Thymus (tissue), 14 donors: ENCODE measurements at places on chromosomes 11 and 22.

GRCh38 chr11:3644817-3645235 is at the start of gene ART1:
Gene ART1 (plus strand): TSS chr11:3645128. CDS start chr11:3659214, 14,086 bp downstream.
- DNase-seq = no peak

DNA sequence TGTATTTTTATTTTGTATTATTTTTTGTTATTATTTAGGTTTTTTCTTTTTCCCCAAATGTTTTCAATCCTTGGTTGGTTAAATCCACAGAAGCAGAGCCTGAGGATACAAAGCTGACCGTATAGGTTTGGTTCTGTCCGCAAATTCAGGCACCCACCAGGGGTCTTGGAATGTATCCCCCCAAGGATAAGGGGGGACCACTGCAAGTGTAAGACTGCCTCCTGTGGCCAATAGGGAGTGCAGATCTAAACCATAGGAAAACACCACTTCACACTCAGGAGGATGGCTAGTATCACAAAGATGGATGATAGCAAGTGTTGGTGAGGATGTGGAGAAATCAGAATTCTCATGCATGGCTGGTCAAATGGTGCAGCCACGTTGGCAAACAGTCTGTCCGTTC is 20.0 kb downstream of the CPT1A start:
- no peak for DNase-seq

- no peak for DNase-seq
Observed at GRCh38 chr11:107384144-107384852, 73.3 kb downstream of the CWF19L2 start.

- DNase-seq = no peak
Observed at GRCh38 chr11:31419138-31419537, 49.5 kb downstream of the DNAJC24 start.

DNA sequence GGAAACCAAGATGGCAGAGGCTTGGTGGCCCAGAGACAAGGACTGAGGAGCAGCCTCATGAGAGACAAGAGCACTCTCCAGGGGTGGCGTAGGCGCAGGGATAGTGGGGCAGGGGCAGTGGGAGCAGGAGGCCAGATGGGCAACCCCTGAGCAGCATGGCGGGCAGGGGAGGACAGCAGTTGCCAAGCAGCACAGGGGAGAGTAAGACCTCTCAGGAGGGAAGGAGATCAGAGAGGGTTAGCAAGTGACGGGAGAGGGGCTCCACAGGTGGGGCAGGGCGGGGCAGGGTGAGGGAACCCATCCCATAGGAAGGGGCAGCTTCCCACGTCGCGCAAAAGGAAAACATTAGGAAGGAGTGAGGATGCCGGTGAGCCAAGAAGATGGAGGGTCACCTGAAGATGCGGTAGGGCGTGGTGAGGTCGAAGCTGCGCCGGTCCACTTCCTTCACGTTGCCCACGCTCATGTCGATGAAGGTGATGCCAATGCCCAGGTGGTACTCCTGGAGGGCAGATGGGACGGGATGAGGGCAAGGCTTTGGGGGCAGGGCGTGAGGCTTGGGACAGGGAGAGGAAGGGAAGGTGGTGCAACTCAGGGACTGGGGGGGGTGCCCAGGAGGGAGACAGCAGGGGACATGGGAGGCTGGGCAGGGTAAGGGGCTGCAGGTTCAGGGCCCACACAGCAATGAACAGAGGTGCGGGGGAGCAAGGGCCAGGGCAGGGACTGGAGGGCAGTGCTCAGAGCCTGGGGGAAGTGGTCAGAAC is 35.4 kb upstream of the PDE2A start:
- no peak for DNase-seq

GRCh38 chr11:26929806-26930517 is 64.0 kb upstream of the FIBIN start:
- no peak for DNase-seq

DNA sequence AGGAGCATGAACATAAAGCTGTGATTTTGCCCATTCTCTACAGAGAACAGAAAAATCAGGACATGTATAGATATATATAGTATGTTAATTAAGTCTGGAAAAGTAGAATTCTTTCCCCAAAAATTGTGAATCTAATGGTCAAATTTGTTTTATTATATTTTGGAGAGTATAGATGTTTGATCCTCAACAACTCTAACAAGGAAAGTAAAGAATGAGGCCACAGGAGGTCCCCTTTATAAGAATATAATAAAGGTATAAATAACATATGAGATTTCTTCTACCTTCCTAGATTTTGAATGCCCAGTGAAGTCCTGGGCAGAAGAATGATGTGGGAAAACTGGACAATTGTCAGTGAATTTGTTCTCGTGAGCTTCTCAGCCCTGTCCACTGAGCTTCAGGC is at the start of gene OR10A4:
Gene OR10A4 (plus strand): TSS at position 301 of the 400 bp plus-strand sequence. CDS start 23 bp downstream, at position 324.
- DNase-seq = no peak

DNA sequence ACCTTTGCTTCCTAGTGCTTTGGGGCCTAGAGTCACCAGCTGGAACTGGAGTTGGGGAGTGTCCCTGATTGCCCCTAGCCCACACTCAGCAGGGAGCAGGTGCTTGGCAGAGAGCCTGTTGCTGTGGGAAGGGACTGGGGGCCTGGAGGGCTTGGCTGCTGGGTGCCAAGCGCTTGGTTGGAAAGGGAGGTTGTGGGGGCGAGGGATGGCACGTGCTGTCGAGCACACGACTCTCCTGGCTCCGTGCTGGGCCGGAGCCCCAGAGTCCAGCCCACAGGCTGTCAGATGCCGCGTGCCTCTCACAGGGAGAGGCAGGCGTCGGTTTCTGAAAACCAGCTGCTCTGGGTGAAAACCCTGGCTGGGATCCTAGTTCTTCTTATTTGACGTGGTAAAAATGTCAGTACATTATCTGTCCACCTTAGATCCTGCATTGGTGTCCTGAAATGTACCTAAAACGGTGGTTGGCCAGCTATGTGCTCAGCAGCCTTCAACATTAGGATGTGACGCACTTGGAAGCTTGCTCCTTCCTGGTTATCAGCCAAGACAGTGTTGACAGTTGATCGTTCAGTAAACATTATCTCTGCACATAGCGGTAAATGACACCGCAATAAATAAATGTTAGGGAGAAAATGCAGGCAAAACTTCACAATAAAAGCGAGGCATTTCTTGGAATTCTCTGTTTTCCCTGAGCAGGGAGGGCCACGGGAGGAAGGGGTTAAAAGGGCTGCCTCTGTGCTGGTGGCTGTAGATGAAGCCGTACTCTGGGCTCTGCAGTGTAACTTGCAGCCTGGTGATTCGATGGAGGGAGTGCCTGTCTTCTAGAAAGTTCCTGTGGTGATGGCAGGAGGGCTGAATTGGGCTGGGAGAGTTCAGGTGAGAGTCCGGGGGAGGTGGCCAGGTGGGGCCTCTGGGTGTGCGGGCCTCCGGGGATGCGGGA is 29.2 kb downstream of the GRAMD4 start:
- no peak for DNase-seq

GRCh38 chr11:131796089-131796488 is 425.7 kb downstream of the NTM start:
- DNase-seq = no peak

GRCh38 chr22:48477031-48477721 is 1350.5 kb downstream of the BRD1 start:
- no peak for DNase-seq

DNA sequence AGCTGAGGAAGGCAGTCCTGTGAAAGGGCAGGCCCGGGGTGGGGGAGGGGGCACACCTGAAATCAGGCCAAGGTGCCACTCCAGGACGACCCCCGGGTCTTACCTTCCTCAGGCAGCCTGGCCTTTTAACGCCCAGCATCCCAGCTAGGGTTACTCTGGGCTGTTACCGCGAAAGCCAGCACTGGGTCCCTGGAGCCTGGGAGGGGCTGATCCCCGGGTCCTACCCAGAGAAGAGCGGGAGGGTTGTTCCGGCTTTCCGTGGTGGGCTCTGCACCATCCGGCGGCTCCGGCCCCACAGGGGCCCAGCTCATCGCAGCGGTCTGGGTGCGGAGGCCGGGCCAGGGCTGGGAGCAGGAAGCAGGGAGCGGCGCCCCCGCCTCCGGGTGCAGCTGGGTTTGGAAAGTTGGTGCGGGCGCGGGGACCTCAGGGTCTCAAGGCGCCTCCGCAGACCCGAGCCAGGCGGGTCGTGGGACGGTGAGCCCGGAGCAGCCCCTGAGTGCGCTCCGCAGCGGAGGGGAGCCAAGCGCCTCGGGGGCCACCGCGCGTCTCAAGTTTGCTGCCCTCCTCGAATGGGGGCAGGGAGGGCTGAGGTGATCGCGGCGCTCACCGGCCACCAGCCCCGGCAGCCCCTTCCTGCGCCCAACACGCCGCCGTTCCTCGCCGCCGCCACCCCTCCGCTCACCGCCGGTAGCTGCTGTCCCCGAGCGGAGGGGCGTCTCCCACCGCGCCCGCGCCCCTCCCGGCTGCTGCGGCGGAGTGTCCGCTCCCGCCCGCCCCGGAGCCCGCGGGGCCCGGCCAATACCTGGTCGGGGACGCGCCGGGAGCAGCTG is 831 bp downstream of the CHST1 start:
- no peak for DNase-seq

GRCh38 chr11:79186669-79187068 is 254.2 kb downstream of the TENM4 start:
- no peak for DNase-seq

DNA sequence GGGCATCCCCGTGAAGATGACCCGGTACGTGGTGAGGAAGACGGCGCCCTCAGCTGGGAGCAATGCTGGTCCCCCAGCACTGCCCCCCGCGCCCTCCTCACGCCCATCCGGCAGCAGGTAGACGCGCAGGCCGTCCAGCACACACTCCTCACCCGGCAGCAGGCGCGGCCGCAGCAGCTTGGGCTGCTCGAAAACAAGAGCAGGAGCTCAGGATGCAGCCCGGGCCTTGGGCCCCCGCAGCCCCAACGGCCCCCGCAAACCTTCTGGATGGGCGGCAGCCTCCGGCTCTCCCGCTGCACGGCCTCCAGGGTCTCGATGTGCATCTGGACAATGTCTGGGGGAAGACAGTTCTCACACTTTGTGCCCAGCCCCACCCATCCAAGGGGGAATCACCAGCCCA is 13.3 kb downstream of the SBF1 start:
- no peak for DNase-seq

DNA sequence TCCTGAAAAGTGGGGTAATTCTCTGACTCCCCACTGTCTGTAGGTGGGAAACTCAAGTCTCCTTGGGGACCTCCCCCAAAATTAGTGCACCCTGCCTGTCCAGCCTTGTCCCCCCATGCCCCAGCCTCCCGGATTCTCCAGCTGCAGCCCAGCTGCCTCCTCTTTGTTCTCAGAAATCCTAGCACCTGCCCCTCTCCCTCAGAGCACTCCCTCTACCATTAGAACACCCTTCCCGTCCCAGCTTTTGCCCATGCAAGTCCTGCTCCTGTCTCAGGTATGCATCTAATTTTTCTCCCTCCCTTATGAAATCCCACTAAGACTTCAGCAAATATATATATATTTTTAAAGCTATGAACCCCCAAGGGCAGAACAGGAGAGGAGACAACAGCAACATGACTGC is 37.3 kb downstream of the LRFN4 start:
- DNase-seq = no peak
